ENCODE measurements at places on chromosomes 3 and 15.

- no peak for DNase-seq
Observed at GRCh38 chr3:122636697-122637096, 43.9 kb upstream of the PARP14 start.

DNA sequence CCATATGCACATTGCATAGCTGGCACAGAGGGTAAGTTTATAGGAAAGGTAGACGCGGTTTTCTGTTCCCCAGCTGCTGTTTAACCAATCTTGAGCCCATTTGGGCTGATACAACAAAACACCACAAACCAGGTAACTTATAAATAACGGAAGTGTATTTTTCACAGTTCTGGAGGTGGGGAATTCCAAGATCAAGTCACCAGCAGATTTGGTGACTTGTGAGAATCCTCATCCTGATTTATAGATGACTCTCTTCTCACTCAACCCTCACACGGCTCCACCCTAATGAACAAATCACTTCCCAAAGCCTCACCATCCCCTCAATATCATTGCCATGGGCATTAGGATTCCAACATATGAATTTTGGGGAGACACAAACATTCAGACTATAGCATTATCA, 694.4 kb upstream of the NR2F2 start:
- DNase-seq: no peak

DNA sequence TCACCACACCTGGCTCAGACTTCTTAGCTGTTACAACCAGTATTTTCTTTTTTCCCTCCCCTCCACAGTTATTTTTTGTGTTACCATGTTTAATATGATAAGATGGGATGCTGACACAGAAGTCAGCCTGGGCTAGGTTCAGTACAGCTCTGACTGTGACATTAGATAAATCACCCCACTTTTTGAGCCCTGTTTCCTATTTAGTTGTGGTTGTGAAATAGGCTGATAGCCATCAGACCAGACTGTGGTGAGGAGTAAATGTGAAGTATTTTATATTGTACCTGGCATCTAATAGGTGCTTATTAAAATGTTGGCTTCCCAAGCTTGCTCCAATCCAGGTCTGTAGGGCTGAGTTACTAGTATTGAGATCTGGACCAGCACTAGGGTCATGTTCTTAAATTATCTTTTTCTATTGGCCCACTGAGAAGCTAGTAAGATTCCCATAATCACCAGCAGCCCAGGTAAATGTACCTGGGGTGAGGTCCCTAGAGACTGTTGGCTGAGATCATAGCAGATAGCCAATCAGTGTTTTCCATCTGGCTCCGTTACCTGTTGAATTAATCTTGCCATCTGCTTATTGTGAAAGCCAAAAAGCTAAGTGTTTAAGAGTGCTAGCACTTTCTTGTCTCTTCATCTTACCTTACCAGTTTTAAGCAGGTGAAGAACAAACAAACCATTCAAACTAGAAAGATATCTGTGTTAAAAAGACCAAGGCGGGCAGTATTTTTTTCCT, 61.0 kb downstream of the CCK start:
- DNase-seq: no peak

DNA sequence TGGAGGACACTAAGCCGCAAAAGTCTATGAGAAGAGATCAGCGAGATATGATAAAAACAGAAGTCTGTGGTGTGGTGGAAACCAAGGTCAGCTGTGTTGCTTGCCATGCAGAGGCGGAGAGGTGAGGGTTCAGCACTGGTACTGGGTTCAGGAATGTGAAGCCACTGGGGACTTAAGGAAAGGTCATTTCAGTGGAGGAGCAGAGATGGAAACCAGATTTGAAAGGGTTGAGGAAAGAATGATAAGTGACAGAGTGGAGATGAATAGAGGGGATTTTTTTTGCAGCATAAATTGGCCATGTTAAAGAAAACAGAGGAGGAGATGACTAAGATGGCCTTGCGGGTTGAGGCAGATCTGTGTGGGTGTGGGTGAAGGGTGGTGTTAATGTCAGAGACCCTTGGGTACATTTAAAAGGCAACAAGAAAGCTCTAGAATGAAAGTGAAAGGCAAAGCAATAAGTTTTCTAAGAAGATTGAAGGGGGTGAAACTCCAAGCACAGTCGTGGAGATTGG, 265.5 kb downstream of the ADAMTSL3 start:
- no peak for DNase-seq

GRCh38 chr3:138271189-138271794, 58.4 kb downstream of the NME9 start:
- DNase-seq: no peak

GRCh38 chr3:114624571-114625181, 330.8 kb downstream of the TIGIT start:
- no peak for DNase-seq

GRCh38 chr3:11591391-11592282, 52.1 kb downstream of the VGLL4 start:
- DNase-seq: no peak

DNA sequence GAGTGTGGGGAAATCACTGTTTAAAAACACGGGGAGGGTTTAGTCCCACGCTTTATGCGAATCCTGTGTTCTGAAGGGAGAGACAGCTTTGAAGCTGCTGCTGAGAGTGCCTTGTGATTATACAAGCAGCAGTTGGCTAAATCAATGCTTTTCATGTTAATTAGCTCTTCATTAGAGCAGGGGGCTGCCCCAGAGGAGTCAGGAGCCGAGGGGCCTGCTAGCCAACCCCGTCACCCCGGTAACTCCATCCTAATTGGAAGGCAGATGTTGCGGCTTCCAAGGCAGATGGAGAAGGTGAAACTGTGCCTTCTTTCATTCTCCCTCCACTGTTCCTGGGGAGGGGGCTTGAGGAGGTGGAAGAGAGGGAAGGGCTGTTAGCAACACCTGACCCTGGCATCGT, 92.4 kb upstream of the ANKRD34C start:
- no peak for DNase-seq

DNA sequence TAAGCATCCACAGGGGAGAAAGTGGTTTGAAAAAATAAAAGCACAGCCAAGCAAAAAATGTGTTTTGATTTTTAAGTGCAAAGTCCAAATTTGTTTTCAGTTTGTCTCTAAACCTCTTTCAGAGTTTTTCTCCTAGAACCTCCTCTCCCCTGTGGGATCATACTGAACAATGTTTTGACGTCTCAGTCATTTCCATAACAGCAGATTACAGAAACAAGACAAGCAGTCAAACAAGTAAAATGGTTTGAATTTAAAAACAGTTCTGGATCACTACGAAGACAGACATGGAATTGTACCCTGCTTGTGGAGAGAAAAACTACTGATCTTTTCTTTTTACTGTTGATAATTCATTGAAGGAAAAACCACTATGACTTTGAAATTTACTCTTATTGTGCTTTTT, 245.7 kb upstream of the CNTN4 start:
- no peak for DNase-seq

DNA sequence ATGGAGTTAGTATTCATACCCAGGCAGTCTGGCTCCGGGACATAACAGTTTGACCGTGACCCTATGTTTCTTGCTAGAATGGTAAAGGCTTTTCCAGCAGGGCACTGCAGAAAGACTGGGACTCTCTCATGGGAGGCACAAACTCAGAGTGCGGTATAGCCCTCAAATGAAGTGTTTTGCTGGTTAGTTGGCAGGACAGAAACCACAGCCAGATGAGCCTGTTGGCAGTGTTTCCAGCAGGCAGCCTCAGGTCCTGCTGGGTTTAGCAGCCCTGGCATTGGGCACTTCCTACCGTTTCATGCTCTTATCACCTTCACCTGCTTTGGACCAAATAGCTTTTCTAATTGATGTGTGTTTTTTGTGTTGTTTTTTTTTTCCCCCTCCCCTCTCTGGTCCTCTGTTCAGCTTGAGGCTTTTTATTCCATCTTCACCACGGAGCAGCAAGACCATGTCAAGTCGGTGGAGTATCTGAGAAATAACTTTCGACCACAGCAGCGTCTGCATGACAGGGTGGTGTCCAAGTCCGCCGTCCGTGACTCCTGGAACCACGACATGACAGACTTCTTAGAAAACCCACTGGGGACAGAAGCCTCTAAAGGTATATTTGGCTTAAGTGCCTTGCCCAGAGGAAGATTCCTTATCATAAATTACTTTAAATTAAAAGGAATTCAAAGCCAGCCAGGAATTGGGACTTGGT, 205.6 kb downstream of the FEZF2 start:
- DNase-seq: no peak

DNA sequence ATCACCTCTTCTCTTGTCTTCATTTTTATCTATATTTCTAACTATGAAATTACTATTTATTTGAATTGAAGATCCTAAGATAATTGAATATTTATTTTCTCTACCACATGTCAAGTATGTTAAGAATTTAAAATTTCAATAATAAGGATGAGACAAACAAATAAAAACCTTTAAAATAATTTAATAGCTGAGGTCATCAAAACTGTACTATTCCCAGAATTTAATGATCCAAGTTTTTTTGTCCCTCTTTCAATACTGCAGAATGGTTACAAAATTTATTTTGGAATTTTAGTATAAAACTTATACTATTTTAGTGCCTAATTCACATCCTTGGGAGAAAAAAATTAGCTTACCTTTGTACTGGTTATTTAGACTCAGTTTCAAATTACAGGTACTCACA, 774.9 kb downstream of the ROBO2 start:
- DNase-seq: no peak

- DNase-seq: no peak
Observed at GRCh38 chr3:32903953-32904352, 47.5 kb upstream of the CCR4 start.

DNA sequence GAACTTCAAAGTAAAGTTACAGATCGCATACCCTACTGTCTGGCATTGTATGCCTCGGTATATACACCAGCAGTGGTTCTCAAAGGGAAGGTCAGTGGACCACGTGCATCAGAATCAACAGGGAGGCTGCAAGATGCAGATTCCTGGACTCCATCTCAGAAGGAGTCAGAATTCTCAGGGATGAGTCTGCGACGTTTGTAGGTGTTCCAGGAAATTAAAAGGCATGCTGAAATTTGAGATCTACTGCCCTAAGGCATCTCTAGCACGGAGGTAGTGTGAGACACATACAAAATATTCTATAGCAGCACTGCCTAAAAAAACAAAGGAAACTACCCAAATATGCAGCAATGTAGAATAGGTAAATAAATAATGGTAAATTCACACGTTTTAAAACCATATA, 136.8 kb upstream of the BNIP2 start:
- DNase-seq: no peak

DNA sequence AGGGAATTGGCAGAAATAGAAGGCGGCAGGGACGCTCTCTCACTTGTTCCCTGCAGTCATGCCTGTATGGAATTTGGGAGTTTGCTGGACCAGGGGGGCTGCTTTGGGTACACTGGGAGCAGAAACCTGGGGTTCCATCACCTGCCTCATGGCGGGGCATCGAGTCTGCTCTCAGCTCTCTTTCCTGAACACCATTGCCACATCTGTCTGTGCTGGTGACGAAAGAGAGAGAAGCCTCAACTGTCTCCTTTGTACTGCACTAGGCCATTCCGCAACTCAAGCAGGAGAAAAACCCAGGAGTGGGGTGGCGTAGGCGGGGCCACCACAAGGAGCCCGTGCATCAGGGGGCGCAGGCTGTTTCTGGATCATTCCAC, 14.0 kb downstream of the TMEM158 start:
- DNase-seq: no peak

GRCh38 chr3:132867956-132868355, 145.7 kb upstream of the NPHP3 start:
- no peak for DNase-seq

- DNase-seq: no peak
Observed at GRCh38 chr15:35838424-35839111, 292.6 kb upstream of the DPH6 start.

GRCh38 chr3:59809016-59809415, 759.2 kb upstream of the CFAP20DC start:
- DNase-seq: no peak

GRCh38 chr3:30597769-30598134, 8.6 kb upstream of the TGFBR2 start:
- DNase-seq: no peak

- peak; percentile 55 for DNase-seq
Observed at GRCh38 chr15:31360843-31361763, 34.5 kb downstream of the KLF13 start.

DNA sequence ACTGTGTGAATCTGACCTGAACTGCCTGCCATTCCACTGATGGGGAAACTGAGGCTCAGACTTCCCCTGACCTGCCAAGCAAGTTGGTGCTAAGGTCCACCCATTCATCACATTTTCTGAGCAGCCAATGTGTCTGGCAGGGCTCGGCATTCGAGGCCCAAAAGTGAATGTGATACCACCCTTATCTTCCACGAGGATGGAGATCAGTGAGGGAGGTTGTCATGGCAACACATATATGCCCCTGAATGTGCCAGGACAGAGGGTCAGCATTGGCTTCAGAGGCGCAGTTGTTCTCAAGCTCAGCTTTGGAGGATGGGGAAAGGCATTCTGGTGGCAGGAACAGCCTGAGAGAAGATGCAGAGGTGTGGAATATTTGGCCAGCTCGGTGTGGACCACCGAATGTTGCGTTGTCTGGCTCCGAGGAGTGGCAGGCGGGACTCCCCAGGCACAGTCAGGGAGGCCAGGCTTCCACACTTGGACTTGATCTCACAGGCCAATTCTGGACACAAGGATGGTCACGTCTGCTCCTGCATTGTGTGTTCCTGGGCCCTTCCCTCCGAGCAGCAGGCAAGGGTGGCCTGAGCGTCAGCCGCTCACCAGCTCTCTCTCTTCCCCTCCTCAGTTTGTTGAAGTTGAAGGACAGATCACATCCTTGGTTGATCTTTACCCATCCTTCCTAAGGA, 63.4 kb downstream of the GRIP2 start:
- DNase-seq: no peak

- no peak for DNase-seq
Observed at GRCh38 chr3:50357481-50357880, 1.8 kb downstream of the TMEM115 start.

DNA sequence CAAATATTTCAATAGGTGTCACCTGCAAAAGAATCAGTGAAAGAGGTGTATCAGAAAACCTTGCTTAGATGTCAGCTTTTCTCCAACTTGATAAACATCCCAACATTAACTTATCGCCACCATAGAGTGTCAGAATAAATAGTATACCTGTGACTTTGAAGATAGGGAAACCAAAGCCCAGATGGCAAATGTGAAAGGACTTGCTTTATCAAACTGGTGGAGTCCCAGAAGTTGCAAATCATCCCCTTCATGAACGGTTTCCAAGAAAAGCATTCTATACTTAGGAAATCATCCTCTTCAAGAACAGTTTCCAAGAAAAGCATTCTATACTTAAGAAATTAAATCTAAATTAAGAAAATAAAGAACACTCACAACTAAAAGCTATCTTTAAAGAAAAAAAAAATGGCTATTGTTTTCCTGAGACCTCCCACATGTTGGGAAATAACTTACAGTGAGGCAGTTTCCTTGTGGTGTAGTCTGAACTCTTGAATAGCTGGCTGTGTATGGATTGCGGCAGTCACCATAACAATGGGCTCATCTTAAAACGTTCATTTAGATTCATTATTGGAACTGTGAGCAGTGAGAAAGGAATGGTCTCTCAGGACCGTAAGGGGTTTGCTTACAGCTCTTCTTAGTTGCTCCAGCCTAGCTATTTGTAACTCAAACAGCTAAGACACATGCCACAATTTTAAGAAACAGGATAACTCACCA, 56.5 kb downstream of the GHSR start:
- no peak for DNase-seq

- no peak for DNase-seq
Observed at GRCh38 chr3:184257083-184257915, 4.1 kb downstream of the CAMK2N2 start.

GRCh38 chr3:36319680-36320079, 60.6 kb upstream of the STAC start:
- no peak for DNase-seq

- no peak for DNase-seq
Observed at GRCh38 chr15:83766339-83766738, 112.4 kb downstream of the ADAMTSL3 start.
